Activated CD4-positive, alpha-beta T cell treated with anti-CD3 and anti-CD28 coated beads for 4 hours (primary cell): ENCODE measurements at places on chromosomes 11 and 22.

DNA sequence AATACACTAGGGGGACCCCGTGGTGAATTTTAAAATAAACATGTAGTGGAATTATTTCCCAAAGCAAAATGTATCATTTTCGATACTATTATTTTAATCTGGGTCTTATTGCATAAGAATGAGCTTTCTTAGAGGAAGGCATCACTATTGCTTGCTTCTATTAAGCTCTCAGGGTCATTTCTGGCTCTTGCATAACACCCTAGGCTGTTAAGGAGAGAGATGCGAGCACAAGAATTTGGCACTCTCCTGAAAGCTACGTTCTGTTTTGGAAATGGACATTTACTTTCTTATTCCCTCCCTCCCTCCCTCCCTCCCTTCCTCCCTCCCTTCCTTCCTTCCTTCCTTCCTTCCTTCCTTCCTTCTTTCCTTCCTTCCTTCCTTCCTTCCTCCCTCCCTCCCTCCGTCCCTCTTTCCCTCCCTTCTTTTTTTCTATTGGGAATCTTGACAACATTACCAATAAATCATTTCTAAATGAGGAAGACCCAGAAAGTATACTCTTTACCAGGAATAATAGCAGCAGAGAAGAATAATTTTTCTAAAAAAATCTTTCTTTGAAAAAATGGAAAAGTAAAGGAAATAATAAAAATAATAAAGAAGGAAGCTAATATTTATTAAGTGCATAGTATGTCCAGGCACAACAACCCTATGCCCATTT, 83.6 kb upstream of the BDNF start:
- no peak for DNase-seq

DNA sequence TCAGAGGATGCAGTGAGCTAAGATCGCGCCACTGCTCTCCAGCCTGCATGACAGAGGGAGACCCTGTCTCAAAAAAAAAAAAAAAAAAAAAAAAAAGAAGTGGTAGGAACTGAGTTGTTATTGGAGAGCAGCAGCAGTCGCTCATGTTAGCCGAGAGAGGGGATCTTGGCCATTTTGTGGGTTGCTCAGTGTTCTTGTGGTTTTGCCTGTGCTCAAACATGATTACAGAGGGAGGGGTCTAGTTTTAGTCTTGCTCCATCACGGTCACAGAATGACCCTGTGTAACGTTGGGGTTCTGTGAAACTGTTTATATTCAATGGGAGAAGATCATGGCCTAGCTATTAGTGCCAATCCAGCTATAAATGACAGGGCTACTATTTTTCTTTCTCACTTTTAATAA, 1.9 kb downstream of the DPAGT1 start:
- DNase-seq = no peak

DNA sequence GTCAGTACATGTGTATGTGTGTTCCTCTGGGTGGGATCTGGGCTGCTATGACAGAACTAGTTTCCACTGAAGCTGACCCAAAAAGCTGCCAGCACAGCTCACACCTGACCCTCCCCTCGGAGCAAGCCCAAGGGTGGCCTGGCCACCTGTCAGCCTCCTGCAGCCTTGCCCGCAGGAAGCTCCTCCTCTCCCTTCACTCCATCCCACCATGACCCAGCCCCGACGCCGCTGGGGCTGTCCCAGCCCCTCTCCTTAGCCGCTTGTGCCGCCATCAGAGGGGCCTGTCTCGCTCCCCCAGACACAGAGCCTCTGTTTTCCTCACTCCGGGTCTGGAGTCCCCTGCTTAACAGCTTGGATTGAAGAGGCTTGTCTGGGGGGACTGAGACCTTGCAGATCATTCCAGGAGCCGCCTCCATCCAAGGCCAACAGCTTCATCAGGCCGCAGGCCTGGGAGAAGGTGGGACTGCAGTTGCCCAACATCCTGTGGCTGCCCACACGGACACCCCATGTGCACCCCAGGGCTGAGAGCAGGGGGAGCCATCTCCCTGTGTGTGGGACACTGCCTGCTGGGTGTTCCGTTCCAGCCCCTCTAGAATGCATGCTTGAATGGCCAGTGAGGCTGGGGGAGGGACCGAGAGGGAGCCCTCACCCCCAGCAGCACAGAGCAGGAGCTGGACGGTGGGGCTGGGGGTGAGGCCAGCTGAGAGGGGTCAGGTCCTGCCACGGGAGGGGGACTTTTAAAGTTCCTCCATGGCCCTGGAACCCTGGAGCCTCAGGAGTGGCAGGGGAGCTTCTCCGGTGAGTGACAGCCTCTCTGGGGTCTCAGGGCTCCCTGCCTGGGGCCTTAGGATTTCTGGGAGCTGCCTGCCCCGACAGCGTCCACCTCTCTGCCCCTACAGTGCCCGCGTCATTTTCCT, 696 bp downstream of the MRGPRF start:
- no peak for DNase-seq

DNA sequence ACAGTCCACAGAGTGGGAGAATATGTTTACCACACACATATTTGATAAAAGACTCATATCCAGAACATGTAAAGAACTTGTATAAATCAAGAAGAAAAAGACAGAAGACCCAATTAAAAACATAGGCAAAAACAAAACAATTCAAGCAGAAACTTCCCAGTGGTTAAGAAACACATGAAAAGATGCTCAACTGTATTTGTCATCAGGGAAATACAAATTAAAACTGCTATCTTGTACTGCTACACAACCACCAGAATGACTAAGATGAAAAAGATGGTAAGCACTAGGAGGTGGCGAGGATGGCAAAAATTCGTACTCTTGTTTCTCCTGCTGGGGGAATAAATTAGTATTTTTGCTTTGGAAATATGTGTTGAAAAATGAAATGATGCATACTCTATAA, 192.3 kb upstream of the C11orf87 start:
- no peak for DNase-seq

DNA sequence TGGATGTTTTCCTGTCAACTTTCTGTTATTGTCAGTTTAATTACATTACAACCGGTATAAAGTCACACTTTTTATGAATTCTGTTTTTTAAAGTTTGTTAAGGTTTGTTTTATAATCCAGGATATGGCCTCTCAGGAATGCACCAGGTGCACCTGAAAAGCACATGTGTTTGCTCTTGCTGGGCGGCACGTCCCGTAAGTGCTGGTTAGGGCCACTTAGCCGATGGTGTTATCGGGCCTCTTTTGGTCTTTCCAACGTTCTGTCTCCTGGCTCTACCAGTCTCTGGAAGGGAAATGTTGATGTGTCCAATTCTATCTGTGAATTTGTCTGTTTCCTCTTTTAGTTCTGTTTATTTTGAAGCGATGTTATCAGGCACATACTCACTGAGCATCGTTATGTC, 695.7 kb downstream of the BRD1 start:
- DNase-seq = no peak

DNA sequence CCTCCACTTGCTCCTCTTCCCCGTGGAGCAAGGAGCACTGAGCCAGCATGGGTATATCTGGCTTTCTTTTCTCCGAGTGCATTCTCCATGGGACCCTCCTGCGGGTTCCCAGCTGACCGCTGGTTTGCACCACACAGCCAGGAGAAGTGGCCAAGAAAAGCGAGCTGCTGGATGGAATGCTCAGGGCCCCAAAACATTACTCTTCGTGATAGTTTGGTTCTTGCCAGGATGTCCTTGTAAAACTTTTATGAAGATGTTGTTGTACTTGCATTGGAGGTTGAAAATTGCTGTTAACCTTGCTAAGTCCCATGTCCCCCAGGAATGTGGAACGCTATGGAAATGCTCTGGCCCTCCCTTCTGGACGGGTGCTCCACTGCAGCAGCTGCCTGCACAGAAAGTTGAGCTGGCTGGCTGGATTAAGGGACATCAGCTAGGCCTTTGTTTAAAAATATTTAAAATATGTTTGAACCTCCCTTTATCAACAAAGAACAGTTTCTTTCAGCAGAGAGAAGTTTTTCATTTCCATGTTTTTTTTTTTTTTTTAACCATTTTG, 68.7 kb downstream of the ZNRF3 start:
- DNase-seq = no peak

GRCh38 chr22:25493794-25494193, 70.7 kb upstream of the GRK3 start:
- no peak for DNase-seq

- DNase-seq = peak; percentile 54
Observed at GRCh38 chr22:23219822-23220484, 39.6 kb downstream of the BCR start.

GRCh38 chr22:30208631-30209603, 37.6 kb downstream of the LIF start:
- no peak for DNase-seq

GRCh38 chr11:11177156-11177808, 175.8 kb downstream of the CSNK2A3 start:
- DNase-seq = no peak

DNA sequence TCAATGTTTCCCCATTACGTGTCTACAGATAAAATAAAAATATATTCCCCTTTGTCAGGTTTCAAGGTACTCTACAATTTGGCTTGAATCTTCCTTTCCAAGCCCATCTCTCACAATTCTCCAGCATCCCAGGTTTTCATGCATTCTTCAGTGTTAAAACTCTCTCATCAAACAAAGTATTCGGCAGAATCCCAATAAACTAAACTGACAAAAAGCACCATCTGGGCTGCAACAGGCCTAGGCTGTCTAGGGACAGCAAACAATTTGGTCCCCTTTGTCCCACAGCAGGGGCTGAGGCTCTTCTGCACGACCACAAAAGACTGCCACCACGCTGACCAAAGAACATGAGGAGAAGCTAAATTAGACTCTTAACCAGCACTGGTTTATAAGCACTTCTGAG, 159.4 kb downstream of the CADM1 start:
- DNase-seq = no peak

- DNase-seq = peak; percentile 28
Observed at GRCh38 chr22:50674130-50674500, 1.5 kb downstream of the SHANK3 start.

DNA sequence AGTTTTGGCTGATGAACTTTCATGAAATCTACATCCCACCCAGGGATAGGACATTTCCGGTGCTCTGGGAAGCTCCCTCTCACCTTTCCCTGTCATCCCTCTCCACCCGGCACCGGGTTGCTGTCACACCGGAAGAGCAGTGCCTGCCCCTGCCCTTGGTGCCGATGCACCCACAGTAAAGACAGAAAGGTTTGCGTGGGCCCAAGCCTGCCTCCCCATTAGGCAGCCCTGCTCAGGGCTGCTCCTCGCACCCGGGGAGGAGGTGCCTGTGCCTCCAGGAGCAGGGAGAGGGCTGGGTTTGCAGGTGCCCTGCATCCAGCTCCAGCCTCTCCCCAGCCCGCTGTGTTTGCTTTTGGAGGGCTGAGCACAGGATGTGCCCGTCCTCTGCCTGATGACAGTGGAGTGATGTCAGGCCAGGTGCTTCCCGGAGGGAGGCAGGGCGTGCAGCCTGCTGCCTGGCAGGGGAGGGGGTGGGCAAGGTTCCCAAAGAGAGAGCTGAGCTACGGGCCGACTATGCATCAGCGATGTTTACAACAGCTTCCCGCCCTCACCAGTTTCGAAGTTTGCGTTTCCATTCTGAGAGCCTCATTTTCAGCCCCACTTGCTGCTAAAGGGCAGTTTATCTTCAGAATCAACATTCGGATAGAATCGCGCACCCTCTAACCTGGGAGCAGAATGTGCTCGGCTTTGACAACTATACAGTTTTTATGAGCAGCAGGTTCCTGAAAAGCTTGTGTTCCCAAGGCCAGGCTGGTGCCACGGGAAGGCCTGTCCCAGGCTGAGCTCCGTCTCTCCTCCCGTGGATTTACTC, 83.2 kb upstream of the CLDN5 start:
- DNase-seq = peak; percentile 27
